ENCODE measurements at places on chromosomes 12 and 14.

DNA sequence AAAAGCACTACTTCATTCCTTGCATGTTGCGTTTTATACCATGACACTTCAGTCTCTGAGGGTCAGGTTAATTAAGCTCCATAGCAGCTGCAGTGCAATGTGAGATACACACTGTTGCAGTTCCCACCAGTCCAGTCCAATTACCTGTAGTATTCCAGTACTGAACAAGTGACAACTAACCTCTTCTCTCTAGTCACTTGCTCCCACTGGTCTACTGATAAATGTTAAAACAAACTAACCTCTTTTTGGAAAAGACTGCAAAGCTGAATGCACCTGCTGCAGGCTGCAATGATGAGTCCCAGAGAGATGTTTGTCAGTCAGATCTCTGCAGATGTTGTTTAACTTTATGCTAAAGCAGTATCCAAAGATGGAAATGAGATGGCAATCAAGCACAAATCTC is 7.9 kb downstream of the NOVA1 start:
- no peak for DNase-seq

DNA sequence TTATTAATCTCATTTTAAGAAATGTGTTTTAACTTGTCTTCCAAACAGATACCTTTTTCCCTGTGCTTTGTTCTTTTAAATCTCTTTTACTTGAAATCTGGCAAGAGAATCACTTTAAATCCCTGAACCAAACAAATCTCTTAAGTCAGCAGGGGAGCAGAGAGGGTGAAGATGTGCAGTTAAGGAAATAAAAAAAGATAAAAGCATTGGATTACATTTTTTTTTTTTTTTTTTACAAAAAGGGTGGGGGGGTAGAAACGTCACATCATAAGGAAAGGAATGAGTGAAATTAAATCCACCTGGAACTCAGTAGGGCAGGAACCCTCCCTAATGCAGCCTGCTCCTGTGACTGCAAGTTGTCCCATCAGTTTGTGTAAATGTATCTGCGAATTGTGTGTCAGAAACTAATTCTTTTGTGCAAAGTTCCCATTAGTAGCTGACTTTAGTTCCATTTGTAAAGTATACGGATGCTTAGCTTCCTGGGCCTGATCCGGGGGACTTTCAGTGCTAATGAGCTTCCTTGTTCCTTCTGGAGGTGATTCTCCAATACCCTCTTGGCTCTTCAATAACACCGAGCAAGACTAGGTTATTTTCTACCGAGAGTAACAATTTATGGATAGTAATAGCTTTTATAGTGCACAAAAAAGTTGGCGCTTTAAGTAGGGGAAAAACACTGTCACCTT is 1.5 kb downstream of the TTC6 start:
- no peak for DNase-seq

DNA sequence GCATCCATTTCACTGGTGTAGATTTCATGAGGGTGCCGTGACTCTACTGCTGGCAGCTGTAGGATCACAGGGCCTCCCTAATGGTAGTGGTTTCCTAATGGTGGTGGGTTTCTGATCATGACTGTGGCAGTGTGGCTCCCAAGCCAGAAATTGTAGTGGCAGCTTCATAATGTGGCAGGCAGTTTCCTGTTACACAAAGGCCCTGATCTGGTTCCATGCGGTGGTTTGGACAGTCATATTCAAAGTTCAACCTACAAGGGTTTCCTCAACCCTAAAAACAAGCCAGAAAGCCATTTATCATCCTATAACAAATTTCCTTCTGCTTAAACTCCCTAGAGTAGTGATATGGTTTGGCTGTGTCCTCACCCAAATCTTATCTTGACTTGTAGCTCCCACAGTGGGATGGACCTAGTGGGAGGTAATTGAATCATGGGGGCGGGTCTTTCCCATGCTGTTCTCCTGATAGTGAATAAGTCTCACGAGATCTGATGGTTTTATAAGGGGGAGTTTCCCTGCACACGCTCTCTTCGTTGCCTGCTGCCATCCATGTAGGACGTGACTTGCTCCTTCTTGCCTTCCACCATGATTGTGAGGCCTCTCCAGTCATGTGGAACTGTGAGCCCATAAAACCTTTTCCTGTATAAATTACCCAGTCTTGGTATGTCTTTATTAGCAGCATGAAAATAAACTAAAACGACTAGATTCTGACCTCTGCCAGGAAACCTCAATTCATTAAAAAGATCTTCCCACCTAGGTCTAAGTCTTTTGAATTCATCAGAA is 257.1 kb downstream of the EFCAB11 start:
- DNase-seq: no peak

- DNase-seq: no peak
Measured at GRCh38 chr12:14618983-14619382, 51.3 kb upstream of the PLBD1 start.

- DNase-seq: no peak
Measured at GRCh38 chr12:3315201-3315661, 175.8 kb upstream of the PRMT8 start.

DNA sequence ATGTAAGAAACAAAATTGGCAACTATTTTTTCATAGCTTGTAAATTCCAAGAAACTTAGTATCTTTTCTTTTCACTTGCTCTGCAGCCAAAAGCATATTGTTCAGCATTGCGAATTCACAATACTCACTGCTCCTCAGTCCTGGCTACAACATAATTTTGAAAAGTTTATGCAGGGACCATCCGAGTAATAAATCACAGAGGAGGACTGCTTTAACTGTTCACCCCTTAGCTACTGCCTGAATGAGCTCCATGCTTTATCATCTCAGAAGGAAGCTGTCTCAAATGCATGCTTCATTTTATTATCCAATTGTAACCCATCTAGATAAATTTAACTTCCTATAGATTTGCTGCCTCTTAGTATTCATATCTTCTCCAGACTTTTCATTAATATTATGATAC is 827.8 kb downstream of the DIO2 start:
- DNase-seq: no peak

GRCh38 chr12:104887452-104887851 is 70.6 kb downstream of the SLC41A2 start:
- DNase-seq: no peak

DNA sequence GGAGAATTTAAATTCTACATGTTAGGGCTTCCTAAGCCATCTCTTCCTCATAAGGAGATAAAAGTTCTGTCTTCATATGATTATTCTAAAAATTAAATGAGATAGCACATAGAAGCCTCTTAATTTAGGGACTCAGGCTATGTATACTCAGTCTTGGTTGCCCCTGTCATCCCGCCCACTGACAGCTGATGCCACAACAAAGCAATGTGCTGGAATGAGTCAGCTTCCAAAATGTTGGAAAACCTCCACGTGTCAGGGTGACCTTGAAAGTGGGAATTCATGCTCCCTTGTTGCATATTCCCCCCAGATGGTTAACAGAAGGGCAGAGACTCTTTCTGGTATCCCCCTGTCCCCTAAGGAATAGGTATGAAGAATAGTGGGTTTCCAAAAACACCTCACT is 238.0 kb upstream of the DDHD1 start:
- DNase-seq: no peak

DNA sequence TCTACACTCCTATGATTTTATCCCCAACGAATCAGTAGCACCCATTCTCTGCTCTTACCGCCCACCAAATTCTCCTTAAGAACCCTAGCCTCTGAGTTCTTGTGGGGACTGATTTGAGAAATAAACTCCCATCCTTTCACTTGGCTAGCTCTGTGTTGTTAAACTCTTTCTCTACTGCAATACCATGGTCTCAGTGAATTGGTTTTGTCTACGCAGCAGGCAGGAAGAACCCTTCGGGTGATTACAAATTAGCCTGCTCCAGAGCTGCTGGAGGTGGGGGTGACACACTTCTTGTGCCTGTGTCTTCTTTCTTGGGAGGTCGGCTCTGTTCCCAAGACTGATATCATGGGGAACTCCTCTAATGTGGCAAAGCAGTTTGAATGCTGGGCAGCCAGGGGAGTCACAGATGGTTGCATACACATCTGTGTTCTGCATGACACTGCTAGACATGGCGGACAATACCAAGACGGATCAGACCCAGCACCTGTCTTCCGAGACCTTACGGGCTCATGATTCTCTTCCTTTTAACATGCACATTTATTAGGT is 1.6 kb upstream of the C1S start:
- DNase-seq: no peak

GRCh38 chr14:50113381-50114035 is 2.9 kb downstream of the VCPKMT start:
- no peak for DNase-seq

DNA sequence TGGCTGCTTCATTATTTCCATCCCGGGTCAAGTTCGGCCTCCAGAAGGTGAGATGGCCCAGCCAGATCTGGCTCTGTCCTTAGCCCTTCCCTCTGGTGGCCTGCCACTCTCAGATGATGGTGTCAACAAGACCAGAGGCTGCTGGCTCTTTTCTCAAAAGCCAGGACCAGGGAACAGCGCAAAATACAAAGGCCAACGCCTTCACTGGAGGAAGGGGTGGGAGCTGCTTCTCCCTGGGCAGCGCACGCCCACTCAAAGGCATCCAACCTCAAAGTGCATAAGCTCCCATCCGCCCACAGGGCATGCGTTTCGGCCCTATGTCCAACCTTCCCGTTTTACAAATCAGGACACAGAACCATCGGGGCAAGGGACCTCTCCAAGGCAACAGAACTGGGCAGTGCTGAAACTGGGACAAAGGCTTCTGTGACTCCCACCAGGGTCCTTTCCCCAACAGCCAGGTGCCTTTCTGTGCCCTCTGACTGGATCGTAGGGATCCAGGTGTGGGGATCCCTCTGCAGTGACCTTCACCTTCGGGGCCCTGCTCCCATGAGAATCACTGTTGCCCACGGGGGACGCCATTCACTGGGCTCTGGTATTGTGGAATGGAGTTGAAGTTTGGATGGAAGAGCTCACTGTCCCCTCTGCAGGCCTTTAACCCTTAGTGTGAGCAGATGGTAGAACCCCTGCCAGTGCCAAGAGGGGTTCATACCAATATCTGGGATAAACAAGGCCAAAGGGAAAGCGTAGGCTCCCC is 76.8 kb downstream of the NINJ2 start:
- no peak for DNase-seq

- DNase-seq: no peak
Measured at GRCh38 chr14:38828183-38828827, 274.7 kb downstream of the SEC23A start.

GRCh38 chr12:4024701-4025100 is 151.5 kb upstream of the PARP11 start:
- DNase-seq: no peak

DNA sequence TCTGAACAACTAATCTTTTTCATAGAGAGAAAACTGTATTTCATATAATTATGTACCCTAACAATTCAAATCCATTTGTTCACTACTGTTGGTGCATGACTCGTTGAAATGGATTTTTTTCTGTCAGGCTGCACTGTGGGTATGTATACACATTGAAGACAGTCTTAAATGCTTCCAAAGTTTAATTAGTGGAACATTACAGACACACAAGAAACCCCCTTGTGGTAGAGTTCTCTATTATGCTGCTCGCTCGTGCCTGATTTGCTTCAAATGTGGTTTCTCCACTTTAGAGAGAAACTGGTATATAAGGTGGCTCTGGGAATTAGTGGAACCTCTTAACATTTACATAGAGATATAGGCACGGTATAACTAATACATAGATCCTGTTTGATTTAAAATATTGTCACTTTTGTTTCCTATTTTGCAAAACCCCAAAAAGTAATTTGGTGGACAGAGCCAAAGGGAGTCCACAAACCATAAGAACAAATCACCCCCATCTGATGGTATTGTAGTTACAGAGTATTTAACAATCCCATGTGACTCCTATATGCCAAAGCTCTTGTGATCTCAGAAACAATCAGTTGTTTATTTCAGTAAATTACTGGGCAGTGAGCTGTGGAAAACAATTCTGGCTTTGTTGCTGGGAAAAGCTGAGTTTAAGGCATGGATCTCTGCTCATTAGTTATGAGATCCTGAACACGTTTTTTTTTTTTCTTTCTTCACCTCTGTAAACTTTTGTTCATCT is 159.5 kb downstream of the BRMS1L start:
- DNase-seq: no peak

DNA sequence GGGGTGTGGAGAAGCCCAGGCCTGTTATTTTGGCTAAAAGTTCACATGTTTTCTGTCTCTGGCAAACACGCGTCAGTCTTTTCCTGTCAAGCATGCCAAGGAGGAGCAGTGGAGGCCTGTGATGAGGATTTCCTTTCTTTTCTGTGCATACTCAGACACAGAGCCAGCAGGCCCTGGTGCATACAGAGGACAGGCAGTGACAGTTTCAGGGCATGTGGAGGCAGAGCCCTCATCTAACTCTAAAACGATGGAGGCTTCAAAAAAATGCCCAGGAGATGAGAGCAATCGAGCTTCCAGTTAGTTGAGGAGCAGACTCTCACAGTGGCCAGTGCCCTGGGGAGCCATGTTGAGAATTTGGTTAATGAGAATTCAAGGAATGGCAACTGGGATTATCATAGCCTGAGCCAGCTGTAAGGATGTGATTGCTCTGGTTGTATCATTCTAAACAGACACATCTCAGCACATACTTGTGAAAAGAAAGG is 66.5 kb downstream of the TRAFD1 start:
- no peak for DNase-seq

GRCh38 chr12:91627225-91627624 is 444.6 kb upstream of the DCN start:
- no peak for DNase-seq

GRCh38 chr12:41362510-41362909 is 174.4 kb downstream of the PDZRN4 start:
- DNase-seq: no peak

DNA sequence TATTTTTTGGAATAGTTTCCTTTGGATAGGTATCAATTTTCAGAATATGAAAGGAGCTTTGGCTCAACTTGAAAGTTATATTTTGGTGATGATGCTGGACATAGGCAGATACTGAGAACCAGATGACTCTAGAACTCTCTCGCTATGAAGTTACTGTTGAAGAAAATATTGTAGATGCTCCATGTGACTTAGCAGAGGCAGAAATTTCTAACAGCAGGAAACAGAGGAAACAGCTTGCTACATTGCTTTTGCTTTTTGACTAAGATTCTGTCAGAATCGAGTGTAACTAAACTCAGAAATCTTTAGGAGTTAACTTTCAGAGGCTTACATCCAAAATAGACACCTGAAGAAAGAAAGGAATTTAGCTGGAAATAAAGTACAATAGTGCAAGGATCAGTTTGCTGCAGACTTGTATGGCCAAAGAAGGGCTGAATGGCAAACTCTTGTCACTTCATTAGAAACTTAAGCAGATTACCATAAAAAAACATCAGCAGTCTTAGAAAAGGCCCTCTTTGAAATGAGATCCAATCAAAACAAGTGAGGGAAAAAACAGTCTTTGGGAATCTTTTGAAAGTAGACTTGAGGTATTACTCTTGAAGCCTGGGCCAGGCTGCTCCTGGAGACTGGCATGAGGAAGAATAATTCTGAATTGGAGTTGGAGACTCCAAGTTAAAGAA is 911.8 kb downstream of the FSCB start:
- DNase-seq: no peak
